Kidney glomerular epithelial cell (primary cell): ENCODE measurements at places on chromosomes 16 and 17.

- DNase-seq: no peak
Measured at GRCh38 chr16:89042711-89043551, 50.7 kb upstream of the ACSF3 start.

DNA sequence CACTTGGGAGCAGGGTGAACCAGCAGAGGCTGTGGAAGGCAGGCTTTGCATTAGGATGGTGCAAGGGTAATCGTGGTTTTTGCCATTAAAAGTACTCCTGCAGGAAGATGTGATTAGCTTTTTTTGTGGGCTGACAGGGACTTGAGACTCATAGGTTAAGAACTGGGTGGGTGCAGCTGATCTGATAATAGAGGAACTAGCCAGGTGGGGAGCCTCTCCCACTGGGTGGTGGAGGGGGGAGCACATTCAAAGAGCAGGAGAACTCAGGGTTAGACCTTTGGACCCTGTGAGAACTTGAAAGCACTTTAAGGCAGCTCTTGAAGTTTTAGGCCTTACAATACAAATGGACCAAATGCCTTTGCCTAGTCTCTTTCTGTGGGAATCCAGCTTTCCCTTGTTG, 32.4 kb downstream of the CCL4 start:
- no peak for DNase-seq

DNA sequence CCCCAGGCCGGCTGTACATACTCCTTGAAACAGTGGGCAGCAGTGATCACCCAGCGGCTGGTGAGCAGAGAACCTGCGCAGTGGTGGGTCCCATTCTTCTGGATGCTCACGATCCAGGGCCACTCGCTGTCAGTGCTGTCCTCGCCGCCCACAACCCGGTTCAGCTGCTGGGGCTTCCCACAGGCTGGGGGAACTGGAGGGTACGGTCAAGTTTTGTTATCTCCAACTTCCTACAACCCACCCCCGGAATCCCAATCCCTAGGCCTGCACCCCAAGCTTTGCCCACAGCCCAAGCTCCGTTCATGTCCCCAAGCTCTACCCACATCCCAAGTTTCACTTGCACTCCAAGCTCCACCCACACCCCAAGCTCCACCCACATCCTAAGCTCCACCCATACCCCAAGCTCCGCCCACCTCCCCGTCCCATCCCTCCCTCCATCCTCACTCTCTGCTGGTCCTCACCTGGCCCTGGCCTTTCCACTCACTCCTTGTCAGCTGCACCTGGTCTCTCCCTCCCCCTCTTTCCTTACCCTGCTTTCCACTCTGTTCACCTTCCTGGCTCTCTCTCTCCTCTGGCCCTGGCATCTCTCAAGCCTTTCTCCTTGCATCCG, 1.8 kb downstream of the PRSS22 start:
- no peak for DNase-seq

DNA sequence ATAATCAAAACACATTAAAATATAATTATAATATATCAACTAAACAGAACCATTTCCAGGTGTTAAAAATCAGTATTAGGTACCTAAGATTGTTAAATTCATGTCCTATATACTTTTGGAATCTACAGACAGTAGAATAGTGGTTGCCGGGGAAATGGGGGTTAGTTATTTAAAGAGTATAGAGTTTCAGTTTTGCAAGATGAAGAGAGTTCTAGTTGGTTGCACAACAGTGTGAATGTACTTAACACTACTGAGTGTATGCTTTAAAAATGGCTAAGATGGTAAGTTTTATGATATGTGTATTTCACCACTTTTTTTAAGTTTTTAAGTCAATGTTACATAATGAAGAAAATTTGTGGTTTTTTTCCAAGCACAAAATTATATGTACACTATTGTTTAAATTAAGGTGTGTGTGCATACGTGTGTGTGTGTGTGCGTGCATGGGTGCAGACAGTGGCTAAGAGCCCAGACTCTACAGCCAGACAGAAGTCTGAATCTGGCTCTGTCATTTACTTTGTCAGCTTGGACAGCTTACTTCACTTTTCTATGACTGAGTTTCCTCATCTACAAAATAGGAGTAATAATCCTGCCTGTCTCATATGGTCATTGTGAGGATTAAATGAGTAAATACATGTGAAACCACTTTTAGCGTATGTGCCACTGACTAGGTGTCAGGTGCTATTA, 25.3 kb upstream of the PHAF1 start:
- DNase-seq: no peak

- DNase-seq: no peak
Measured at GRCh38 chr16:19991614-19992013, 82.1 kb downstream of the GPR139 start.

DNA sequence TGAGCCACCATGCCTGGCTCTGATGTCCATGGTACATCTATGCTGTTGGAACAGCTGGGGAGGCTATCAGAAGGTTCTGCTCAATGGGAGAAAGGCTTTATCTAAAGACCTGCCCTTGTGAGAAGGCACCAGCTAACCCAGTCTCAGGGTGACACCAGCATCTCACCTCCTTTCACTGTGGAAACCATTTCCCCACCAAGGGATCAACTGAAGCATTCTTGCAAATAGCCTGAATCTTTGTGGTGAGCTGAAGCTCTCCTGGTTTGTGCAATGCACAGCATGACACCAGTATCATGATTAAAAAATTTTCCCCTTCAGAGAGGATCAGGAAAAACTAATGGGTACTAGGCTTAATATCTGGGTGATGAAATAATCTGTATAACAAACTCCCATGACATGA, 5.1 kb downstream of the CCL18 start:
- DNase-seq: no peak

GRCh38 chr17:50956409-50956749, 90.2 kb upstream of the TOB1 start:
- no peak for DNase-seq

- DNase-seq: no peak
Measured at GRCh38 chr16:78437352-78437968, 338.0 kb downstream of the WWOX start.

DNA sequence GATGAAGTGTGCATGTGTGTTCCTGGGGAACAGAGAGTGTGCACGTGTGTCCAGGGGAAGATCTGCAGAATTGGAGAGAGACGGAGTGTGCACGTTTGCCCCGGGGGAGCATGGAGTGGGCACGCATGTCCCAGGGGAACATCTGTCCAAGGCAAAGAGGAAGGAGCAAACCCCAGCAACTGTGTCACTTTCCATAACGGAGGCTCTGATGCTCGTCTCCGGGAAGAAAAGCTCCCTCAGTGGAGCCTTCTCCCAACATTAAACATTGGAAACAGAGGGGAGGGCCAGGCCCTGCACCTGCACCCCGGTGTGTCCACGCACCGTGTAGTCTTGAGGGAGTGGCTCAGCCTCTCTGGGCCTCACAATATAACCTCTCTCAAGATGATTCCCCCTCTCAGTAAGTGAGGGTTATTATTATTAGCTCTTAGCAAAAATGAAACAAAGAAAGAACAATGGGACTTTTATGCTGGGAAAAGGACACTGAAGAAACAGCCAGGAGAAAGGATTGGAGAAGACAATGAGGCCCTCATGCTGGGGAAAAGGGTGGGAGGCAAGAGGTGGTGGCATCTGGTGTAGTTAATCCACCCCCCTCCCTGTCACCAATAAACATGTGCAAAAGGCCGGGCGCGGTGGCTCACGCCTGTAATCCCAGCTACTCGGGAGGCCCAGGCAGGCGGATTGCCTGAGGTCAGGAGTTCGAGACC, 7.6 kb downstream of the RAB40B start:
- DNase-seq: no peak

DNA sequence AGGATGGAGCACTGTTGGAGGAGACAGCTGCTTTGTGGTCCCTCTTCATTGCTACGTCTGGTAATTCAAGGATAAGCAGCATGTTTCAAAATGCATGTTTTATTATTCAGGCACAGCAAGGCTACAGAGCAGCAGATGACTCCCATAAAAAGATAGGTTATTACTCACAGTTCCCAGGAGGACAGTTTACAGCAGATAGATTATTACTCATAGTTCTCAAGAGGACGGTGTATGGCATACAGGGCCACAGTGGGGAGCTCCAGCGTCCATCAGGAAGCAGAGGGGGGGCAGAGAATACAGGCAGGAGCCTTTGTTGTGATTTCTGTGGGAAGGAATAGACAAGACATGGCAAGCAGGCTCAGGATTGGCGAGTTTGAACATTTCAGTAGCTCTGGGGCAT, 72.9 kb downstream of the DNAH9 start:
- no peak for DNase-seq

DNA sequence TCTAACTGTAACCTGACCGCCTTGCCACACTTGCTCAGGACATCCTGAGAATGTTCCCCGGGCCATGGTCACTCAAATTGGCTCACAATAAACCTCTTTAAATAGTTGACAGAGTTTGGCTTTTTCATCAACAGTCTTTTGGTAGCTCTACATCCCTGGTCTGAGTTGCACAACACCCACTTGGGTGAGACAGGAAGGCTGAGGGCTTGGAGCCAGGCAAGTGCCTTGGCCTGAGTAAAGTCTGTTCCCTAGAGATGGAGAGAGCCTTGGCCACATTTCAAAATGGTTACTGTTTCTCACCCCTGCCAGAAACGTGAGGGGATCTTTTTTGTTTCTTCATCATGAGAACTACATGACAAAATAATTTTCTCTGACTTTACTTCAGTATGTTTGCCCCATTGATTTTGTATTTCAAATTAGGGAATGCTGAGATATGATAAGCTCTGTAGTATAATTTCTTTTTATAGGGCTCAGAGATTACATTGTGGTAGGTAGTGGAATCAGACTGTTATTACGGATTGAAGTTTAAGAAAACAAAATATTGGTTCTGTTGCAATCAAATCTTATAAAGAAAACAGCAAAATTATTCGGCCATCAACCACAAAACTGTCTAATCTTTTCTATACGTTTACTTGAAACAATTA, 53.9 kb upstream of the NETO2 start:
- DNase-seq: no peak

GRCh38 chr16:4376126-4376892, 4.7 kb downstream of the VASN start:
- peak; percentile 58 for DNase-seq

DNA sequence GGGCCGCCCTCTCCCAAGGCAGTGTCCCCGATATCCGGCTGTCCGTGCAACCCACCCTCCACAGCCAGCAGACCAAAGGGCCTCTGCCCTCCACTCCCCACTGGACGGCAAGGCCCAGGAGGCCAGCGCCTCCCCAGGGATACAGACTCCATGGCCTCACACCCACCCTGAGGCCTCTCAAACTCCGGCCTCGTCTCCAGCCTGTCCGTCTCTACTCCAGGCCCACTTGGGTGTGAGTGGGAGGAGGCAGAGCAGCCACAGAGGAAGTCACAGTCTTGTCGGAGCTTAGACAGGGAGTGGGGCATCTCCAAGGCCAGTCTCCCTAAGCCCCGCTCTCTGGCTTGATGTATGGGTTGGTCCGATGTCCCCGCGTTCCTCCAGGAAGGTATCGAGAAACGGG, 73.3 kb downstream of the SRCIN1 start:
- no peak for DNase-seq

DNA sequence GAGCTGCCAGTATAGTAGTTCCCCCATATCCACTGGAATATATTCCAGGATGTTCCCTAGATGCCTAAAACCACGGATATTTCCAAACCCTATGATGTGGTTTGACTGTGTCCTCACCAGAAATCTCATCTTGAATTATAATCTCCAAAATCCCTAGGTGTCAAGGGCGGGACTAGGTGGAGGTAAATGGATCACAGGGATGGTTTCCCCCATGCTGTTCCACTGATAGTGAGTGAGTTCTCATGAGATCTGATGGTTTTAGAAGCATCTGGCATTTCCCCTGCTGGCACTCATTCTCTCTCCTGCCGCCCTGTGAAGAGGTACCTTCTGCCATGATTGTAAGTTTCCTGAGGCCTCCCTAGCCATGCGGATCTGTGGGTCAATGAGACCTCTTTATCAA, 168.6 kb downstream of the MAF start:
- no peak for DNase-seq

- peak; percentile 43 for DNase-seq
Measured at GRCh38 chr17:40961591-40961990, 5.2 kb downstream of the KRT39 start.

- DNase-seq: no peak
Measured at GRCh38 chr16:75247249-75247648, 4.2 kb downstream of the BCAR1 start.

DNA sequence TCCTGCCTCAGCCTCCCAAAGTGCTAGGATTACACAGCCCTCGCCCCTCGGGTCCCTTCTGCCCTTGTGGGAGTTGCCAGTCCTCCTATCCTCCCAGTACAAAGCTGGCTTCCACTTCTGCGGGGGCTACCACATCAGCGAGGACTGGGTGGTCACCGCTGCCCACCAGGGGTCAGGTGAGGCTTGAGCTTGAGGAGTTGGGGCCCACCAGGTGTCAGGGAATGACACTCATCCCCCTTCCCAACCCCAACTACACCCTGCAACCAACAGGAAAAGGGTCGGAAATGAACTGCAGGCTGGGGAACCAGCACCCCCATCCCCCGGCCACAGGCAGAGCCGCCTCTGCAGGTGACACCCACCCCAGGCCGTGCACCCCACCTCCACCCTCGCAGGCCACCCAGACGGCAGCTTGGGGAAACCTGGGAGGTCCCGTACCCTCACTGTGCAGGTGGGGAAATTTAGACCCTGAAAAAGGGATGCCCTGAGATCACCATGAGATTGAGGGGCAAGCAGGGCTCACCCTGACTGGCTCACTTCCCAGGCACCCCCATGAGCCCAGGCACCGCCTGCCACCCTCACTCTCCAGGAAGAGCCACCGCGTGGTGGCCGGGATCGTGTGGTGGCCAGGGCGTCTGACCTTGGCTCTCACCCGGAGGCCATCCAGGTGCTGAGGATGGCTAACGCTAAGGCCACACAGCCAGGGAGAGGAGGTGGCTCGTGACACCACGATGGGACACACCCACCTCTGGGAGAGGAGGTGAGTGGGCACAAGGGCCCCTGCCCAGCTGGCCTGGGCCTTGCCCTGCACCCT, 8.0 kb downstream of the CTRB1 start:
- DNase-seq: no peak

GRCh38 chr17:59456428-59456827, 109.0 kb upstream of the DHX40 start:
- no peak for DNase-seq

DNA sequence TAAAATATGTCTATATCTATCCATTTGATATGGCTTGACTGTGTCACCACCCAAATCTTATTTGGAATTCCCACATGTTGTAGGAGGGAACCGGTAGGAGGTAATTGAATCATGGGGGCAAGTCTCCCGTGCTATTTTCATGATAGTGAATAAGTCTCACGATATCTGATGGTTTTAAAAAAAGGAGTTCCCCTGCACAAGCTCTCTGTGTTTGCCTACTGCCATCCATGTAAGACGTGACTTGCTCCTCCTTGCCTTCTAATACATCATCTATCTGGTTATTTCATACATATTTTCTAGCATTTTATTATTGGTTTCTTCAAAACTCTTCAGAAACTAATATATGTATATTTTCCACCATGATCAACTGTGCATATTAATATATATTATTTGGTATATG, 57.3 kb upstream of the AMZ2 start:
- no peak for DNase-seq

- peak; percentile 77 for DNase-seq
Measured at GRCh38 chr16:74607310-74607961, 522 bp upstream of the GLG1 start.
